ENCODE measurements at places on chromosomes 13 and 19. TPM values are rescaled to one million over a fixed set of nuclear protein-coding genes. Genes with fewer than 3 reads are reported as not detected.

The TINCR gene
- total RNA-seq = 1.2 TPM

GRCh38 chr13:44136696-44137268 lies 236.8 kb upstream of the SERP2 start:
- no peak for DNase-seq

GRCh38 chr19:12990431-12990830 lies 4.8 kb upstream of the NFIX start:
- DNase-seq = no peak

The NLRP5 gene
- not detected for total RNA-seq

- DNase-seq = no peak
Measured at GRCh38 chr19:38711726-38712153, 32.5 kb downstream of the CAPN12 start.

DNA sequence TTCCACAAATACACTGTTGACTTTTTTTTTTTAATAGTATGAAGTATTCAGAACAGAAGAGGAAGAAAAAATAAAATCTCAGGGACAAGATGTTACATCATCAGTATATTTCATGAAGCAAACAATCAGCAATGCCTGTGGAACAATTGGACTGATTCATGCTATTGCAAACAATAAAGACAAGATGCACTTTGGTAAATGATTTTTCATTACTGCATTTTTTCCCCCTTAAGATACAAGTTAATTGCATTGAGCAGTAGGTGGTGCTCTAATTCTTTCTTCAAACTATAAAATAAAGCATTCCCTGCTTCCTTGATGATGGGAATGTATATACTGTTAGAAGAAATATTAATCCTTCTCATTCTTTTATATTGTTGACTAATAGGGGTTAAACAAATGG lies 17.1 kb downstream of the UCHL3 start:
- DNase-seq = no peak

All from endodermal cell (in vitro differentiated cells).